GM23248 (cell line): ENCODE measurements at places on chromosomes 7 and 10. TPM values are rescaled to one million over a fixed set of nuclear protein-coding genes. Genes with fewer than 3 reads are reported as not detected.

DNA sequence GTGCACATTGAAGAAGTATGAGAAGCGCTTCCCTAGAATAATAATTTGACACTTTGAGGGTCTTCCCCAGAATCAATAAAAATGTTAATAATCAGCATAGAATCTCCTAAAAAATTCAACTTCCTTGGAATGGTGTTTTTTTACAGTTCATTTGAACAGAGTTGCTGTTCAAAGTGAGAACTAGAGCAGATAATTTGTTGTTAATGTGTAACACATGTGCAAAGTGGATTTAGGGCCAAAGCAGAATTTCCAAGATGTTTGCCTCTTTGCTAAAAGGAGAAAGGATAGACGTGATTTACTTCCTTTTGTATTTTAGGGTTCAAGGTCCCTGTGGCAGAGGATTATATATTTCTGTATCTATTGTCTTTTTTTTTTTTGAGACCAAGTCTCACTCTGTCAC lies 73.8 kb downstream of the ZNF277 start:
- DNase-seq = no peak

DNA sequence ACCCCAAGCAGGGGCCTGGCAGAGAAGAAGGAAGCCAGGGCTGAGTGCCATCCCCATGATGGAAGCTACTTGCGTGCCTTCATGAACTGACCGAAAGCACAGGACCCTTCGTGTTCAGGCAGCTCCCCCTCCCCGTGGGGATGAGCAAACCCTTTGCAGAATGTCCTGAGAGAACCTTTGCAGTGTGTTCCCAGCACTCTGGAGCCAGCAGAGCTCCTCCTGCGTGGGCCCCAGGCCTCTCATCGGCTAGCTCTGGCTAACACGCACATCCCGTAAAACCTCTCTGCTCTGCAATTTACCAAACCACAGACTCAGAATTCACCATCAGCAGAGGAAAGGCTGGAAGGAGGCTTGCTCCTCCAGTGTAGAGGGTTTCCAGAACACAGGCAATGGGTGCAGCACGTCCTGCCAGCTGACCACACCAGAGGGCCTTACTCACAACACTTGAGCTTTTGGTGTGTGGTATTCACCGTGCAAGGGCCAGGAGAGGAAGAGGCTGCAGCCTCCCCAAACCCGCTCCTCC lies 3.1 kb downstream of the SH3PXD2A start:
- peak; percentile 92 for DNase-seq

DNA sequence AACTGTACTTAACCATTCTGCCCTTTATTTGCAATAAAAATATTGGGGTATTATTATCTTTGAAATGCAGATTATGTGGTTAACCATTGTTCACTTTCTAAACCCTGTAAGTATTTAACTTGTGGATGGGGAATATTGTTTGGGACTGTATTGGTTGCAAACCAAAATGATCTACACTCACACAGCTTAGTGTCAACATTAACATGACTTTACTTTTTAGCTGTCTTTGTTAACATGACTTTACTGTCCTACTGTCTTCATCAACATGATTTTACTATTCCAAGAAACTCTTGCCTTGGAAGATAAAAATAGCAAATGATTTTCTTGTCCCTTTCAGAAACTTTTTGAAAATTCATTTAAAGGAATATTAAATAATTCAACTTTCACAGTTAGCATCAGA lies 471.5 kb downstream of the GFRA1 start:
- DNase-seq = no peak

GRCh38 chr10:121736315-121737130 lies 138.3 kb upstream of the FGFR2 start:
- no peak for DNase-seq

DNA sequence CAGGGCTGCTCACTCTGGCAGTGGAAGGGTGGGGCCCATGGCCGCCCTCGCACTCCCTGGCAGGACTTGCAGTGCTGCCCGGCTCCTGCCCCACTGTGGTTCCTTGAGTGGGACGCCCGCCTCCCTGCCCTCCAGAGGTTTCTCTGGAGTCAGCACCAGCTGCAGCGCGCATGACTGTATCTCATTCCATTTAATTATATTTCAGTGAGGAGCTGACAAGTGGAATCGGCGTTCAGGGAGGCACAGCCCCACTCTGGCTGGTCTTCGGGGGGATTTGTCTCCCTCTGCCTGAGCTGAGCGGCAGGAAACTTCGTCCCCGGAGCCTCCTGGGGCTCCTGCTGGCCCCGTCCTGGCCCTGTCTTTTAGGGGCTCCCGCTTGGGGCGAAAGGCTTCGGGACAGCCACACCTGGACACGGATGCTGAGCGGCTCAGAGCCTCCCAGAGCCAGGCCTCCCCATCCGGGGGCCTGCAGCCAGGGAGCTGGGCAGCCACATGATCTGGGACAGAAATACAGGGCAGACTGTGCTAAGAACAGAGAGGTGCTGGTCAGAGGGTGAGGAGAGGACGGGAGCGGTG lies 75.3 kb upstream of the NKX6-2 start:
- DNase-seq = peak; percentile 16

DNA sequence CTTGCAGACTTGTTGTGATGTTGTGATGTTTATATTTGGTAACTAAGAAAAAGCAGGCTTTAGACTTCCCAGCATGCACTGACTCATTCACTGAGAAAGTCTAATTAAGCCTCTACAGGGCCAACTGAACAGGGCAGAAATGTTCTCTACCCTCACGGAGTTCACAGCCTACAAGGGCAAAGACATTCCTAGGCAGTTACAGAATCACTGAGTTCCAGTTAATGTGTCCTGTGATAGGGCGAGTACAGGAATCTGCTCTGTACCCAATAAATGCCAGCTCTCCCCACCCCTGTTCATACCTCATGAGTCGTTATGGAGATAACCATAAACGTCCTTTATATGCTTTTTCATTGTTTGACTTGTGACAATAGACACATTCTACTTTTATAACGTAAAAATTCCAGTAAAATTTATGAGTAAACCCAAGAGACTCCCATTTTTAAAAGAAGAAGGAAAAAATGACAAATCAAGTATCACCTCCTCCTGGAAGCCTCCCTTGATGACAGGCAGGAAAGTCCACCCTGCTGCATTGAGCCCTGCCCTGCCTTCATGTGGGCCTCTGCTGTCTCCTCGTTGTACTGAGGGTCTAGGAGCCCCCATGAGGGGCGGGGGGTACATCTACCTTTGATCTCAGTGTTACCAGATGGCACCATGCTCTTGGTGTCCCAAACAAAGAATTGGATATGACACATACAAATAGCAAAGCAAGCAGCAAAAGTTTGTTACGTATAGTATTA lies 14.3 kb downstream of the MUC12 start:
- DNase-seq = peak; percentile 93

- peak; percentile 31 for DNase-seq
Measured at GRCh38 chr7:84841809-84842208, 345.0 kb downstream of the SEMA3D start.

GRCh38 chr10:13593535-13593934 lies 6.8 kb downstream of the PRPF18 start:
- DNase-seq = peak; percentile 61

DNA sequence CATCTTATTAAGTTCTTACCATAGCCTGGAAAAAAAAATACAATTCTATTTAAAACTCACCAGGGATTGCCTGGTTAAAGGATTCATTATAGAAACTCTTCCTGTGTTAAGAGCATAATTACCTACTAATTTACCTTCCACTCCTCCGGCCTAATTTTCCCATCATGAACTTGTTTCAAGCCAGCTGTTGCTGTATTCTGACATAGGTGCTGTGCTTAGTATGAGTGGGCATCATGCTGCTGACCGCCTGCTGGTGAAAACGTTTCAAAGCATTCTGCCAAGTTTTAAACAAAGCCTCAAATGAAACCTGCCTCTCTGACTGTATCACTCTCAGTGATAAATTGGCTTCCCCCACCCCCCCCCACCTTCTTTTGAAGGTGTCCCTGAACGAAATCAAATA lies 47.8 kb upstream of the KCNMA1 start:
- no peak for DNase-seq

DNA sequence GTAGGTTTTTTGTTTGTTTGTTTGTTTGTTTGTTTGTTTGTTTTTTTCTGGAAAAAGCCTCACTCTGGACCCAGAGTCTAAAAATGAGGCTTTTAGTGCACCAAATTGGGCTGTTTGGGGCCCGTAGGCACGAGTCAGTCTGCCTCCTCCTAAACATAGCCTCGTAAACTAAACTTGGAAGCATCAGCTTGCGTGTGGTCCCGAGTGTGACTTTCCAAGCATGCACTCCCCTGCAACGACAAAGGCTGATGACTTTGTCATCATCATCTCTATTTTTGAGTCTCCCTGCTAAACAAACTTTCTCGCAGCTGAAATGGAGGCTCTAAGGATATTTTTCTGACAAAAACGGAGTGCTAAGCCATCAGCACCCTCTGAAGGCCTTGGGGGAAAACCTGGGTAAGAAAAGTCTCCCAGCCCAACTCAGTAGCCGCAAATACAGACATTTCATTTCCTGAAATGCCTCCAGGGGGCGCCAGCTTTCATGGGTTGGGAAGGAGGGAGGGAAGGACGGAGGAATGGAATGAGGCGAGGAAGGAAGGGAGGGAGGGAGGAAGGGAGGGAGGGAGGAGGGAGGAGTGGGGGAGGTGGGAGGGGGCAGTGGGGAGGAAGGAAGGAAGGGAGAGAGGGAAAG lies 245.9 kb downstream of the KCNMA1 start:
- DNase-seq = peak; percentile 88

DNA sequence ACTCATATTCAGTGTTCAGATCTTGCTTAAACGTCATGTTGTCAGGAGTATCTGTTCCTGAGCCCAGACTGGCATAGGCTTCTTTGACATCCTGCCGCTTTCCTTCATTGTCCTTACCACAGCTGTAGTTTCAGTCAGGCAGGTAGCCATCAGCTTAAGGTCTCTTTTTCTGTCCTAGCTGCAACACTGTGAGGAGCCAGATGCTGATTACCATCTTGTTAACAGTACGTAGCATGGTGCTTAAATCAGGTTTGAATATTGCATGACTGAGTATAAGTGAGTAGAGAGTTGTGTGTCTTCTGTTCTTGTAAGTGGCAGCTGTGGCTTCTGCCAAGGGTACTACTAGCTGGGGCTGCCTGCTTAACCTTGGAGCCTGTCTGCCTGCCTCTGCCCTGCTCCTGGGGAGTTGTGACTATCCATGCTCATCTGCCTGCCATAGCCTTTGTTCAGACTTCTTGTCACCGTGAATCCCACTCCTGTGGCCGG lies 92.6 kb downstream of the MAPK8 start:
- no peak for DNase-seq

Gene MYOZ1
- 0.32 TPM in 1 of 2 replicates, not detected in the other for total RNA-seq

Gene ACADSB
- total RNA-seq = 3.7 and 3.9 TPM in 2 replicates

Gene TACC2
- 4.3 and 5.8 TPM in 2 replicates for total RNA-seq

Gene TLX1
- total RNA-seq = not detected in 2 replicates

Gene CALML3
- total RNA-seq = not detected in 2 replicates

Gene DIP2C
- 10.2 and 12.0 TPM in 2 replicates for total RNA-seq

Gene ADARB2
- not detected in 2 replicates for total RNA-seq

Gene PDK4
- 1.0 and 1.5 TPM in 2 replicates for total RNA-seq

Gene CFAP43
- not detected in 2 replicates for total RNA-seq
